Mucosa of gallbladder (tissue), 1 donor: ENCODE measurements at places on chromosomes 16 and 17.

DNA sequence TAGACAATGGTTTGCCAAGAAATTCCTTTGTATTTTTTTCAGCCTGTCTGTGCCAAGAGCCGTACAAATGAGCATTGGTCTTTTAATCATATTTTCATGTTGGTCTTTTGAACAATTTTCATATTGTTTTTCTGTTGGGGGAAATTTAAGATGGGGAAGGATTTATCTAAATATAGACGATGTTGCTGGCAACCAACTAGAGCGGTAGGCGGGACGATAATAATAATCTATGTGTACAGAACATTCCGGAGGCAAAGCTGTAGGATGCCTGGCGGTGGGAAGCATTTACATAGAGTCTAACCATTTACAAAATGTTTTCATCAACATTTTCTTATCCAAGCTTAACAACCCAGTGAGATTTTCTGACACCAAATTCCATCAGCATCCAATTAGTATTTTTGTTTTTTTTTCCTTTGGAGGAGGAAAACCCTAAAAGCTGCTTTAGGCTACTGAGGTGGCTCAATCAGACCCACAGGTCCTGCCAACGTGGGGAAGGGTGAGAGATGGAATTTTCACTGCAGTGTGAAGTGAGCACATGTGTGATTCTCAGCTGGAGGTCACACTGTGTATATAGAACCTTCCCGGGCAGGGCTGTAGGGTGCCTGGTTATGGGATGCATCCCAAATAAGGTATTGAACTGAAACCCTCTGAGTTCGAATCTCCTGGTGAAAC lies 11.7 kb upstream of the SEC14L1 start:
- no peak for DNase-seq

DNA sequence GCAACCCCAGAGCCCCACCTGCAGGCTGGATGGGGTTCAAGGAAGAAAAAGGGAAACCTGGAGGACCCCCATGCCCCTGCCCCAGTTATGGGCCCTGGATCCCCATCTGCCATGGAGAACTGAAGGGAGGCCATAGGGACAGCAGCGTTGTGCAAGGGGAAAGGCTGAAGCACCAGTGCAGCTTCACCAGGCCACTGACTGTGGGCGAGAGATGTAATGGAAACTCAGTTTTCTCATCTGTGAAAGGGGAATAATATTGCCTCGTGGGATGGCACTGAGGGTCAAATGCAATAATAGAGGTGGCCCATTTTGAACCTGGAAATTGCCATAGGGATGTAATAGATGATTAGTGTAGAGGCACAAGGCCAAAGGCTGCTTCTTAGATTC lies 9.9 kb upstream of the TSPOAP1 start:
- no peak for DNase-seq

GRCh38 chr16:10240854-10241613 lies 58.8 kb upstream of the GRIN2A start:
- no peak for DNase-seq

DNA sequence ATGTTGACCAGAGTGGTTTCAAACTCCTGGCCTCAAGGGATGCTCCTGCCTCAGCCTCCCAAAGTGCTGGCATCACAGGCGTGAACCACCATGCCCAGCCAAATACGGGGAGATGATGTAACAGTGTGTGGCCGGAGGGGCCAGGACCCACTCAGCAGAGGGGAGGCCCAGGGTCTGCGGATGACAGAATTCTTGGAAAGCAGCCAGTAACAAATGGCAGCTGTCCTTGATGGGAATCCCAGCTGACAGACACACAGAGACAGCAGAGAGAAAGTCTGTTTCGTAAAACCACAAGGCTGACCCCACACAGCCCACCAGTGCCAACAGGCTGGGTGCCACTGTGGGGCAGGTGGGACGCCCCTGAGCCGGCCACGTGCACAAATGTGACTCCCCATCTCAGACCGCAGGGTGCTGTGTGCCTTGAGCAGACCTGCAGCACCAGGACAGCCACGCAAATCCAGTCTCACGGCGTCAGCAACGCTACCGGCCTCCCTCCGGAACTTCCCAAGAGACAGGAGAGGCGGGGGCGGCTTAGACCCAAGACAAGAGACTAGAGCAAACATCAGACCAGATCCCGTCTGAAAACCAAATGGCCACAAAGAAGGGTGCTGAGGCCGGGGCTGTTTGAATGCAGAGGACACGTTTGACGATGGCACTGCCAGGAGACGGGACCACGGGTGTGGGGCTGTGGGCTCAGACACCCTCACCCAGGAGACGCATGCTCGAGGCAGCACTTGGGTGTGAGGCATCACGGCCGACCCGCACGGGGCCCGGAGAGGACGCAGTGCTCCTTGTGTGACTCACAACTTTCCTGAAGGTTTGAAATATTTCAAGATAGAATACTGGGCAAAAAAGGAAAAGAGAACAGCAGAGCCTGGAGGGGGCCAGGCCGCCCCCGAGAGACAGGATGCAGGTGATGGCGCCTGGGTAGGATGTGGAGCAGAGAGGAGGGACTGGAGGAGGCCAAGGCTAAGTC lies 24.6 kb downstream of the CTU2 start:
- DNase-seq: no peak

GRCh38 chr17:77420804-77421629 lies 280.2 kb downstream of the SEC14L1 start:
- DNase-seq: peak; percentile 48

- DNase-seq: no peak
Observed at GRCh38 chr16:77784441-77785372, 3.7 kb upstream of the VAT1L start.

GRCh38 chr16:75197522-75198134 lies 9.3 kb downstream of the CTRB2 start:
- no peak for DNase-seq

DNA sequence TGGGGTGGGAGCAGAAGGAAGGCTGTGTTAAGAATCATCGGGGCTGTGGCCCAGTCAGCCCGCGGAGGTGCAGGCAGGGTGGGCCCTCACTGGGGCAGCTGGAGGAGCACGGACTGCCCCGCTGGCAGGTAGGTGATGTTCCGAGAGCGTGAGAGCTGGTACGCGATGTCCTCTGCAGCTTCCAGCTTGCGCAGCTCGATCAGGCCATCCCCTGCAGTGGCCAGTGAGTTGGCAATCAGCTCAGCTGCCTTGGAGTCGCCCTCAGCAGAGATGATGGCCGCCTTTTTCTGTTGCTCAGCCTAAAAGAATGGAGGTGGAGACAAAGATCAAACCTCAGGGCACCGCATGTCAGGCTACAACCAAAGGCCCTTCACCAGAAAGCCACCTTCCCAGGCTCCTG lies 9.8 kb downstream of the PHB1 start:
- no peak for DNase-seq

- DNase-seq: no peak
Observed at GRCh38 chr17:32033223-32033622, 26.0 kb downstream of the LRRC37B start.

DNA sequence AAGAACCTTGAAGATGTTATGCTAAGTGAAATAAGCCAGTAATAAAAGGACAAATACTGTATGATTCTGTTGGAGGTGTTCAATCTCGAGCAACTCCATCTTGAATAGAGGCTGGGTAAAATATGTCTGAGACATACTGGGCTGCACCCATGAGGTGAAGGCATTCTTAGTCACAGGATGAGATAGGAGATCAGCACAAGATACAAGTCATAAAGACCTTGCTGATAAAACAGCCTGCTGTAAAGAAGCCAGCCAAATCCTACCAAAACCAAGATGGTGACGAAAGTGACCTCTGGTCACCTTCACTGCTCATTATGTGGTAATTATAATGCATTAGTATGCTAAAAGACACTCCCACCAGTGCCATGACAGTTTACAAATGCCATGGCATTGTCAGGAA lies 98.1 kb downstream of the RGS9 start:
- no peak for DNase-seq

GRCh38 chr16:63816276-63816675 lies 1305.6 kb downstream of the CDH11 start:
- no peak for DNase-seq

GRCh38 chr17:5042157-5043022 lies 7.2 kb upstream of the SLC52A1 start:
- DNase-seq: no peak

- no peak for DNase-seq
Observed at GRCh38 chr16:28621481-28622155, 11.8 kb upstream of the SULT1A1 start.

DNA sequence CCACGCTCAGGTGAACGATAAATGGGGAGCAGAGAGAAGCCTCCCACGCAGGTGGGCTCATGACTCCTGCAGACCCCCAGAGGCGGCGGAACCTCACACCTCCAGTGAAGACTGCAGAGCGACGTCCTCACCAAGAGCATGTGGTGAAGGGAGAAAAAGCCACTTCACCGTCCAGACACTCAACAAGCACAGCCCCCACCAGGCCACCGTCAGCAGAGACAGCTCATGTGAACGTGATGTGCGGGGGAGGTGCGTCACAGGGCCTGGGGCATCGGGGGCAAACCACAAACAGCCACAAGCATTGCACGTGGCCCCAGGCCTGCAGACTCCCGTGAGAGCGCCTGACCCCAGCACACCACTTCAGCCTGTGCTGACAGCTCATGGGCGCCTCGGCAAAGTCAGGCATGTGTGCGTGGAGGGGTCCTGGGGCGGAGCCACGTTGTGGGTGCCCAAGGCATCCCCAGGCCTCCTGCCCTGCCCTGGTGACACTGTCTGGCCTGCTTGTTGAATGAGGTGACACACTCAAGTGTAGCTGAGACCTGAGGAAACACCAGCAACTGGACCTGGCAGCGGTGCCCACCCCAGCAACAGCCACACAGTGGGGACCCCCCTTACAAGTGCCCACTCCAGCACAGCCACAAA lies 19.0 kb downstream of the LMF1 start:
- DNase-seq: no peak

DNA sequence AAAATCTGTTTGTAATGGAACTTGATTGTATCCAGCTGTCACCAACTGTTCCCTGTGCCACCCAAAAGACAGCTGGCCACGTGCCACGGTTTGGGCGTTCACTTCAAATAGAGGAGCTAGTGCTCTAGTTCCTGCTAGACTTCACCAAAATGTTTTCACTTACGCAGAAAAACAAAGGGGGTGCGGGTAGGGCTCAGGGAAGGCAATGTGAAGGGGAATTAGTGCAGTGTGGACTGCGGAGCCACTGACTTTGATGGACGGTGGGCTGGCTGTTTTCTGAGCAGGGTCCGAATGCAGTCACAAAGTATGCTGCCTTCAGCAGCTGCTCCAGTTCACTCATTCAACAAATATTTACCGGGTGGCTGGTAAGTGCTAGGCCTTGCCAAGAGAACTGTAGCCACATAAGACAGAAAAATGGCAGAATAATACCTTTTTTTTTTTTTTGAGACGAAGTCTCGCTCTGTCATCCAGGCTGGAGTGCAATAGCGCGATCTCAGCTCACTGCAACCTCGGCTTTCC lies 7.6 kb upstream of the CYTH1 start:
- no peak for DNase-seq

DNA sequence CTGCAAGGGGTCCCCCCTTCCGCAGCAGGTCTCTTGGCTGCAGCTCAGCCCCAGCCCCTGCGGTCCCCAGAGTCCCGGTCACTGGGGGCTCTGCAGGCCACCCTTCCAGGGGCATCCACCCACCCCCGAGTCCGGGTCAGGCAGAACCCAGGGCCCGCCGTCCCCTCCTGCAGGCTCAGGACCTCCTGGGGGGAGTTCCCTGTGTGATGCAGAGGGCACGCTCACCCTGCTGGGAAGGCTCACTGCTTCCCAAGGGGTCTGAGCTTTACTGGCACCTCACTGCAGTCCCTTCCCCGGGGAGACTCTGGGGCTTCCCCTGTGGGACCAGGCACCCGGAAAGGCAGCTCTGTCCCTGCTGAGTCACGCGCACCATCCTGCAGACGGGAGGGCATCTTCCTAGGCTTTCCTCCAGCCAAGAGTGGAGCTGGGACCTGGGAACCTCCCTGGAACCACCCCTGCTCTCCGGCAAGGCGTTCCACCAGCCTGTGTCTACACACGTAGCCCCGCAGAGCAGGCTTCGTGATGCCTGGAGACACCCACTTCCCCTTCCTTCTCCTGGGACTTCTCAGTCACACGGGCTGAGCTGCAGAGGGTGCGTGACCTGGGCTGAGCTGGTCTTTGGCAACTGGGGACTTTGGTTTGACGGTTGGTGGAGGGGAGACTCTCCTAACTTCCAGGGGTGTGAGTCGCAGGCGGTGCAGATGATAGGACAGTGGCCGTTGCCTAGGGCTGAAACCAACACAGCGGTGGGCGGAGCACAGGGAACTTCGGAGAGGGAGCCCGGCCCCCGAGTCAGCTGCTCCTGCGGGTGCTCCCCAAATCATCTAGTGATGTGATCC lies 23.4 kb downstream of the SLC25A10 start:
- no peak for DNase-seq

- DNase-seq: peak; percentile 55
Observed at GRCh38 chr17:32876417-32877163, at the start of gene MYO1D. Gene MYO1D (minus strand): TSS chr17:32877124. CDS start chr17:32876872, 252 bp downstream.

DNA sequence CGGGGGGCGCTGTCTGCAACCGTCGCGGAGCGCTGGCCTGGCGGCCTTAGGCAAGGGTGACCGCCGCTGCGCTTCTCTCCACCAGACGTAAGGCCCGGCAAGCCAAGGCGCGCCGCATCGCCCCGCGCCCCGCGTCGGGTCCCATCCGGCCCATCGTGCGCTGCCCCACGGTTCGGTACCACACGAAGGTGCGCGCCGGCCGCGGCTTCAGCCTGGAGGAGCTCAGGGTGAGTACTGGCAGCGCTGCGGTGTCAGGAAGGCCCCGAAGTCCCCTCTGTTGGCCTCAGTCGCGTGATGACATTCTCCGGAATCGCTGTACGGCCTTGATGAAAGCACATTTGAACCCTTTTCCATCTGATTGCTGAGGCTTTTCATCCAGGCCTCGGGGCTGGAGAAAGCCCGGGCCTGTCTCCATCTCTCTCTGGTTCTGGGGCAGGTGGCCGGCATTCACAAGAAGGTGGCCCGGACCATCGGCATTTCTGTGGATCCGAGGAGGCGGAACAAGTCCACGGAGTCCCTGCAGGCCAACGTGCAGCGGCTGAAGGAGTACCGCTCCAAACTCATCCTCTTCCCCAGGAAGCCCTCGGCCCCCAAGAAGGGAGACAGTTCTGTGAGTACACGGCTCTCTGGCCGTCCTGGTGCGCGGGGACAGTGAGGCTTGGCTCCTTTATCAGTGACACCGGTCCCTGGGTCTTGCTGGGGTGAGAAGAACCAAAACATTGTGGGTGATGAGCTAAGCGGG lies 831 bp downstream of the RPL13 start:
- DNase-seq: no peak

- peak; percentile 93 for DNase-seq
Observed at GRCh38 chr16:55502801-55503366, 6.0 kb upstream of the LPCAT2 start.

GRCh38 chr16:54066451-54067105 lies 220.0 kb downstream of the IRX3 start:
- no peak for DNase-seq

- DNase-seq: no peak
Observed at GRCh38 chr17:77746896-77747554, 211.5 kb upstream of the TNRC6C start.

GRCh38 chr17:35192708-35193107 lies 1.5 kb downstream of the SLC35G3 start:
- DNase-seq: no peak

GRCh38 chr17:81537343-81537855 lies 9.2 kb downstream of the FSCN2 start:
- DNase-seq: no peak

DNA sequence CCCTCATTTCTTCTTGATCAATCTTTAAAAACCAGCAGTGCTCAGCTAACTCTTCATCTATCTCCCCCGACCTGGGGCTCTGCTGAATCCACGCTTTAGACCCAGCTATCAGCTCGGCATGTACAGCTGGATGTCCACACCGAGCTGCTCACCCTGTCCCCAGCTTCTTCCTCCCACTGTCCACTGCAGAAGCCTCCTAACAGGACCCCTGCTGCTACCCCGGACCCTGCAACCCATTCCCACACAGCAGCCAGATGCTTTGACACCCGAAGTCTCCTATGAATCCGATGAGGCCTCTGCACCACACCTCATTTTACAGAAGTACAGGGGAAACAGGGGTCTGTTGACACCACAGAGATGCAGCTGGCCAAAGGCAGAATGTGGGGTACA lies 13.8 kb downstream of the GCGR start:
- no peak for DNase-seq
